Activated naive CD4-positive, alpha-beta T cell treated with anti-CD3 and anti-CD28 coated beads, Interleukin-2, amount 50 U/mL, for 16 hours (primary cell): ENCODE measurements at places on chromosomes 2 and 18.
A peak's percentile ranks its signal among the peaks of the same experiment; 100 is the strongest.

GRCh38 chr2:177783835-177784744 is 288.5 kb downstream of the PDE11A start:
- no peak for DNase-seq

DNA sequence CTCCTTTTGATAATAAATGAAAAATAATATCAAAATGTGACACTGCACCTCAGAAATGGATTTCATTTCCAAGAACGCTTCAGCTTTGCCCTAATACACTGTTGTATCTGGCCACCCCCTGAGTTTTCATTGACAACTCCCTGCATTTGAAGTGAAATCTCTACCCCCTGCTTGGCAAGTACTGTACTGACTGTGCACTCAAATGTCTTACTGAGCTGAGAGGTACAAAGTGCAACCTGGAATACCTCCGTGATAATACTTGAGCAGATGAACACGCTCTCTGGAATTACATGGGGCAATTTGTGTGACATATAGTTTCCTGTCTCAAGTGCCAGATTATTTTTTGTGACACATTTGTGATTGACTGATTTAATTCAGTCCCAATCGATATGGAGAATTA is 231.1 kb downstream of the LRP1B start:
- DNase-seq = no peak

- no peak for DNase-seq
Measured at GRCh38 chr18:28013066-28013465, 163.9 kb downstream of the CDH2 start.

- DNase-seq = no peak
Measured at GRCh38 chr2:9910699-9911098, 40.8 kb upstream of the GRHL1 start.

- no peak for DNase-seq
Measured at GRCh38 chr2:189327879-189328847, 113.1 kb upstream of the WDR75 start.

GRCh38 chr2:233267516-233268245 is 16.2 kb downstream of the ATG16L1 start:
- DNase-seq = peak; percentile 52

DNA sequence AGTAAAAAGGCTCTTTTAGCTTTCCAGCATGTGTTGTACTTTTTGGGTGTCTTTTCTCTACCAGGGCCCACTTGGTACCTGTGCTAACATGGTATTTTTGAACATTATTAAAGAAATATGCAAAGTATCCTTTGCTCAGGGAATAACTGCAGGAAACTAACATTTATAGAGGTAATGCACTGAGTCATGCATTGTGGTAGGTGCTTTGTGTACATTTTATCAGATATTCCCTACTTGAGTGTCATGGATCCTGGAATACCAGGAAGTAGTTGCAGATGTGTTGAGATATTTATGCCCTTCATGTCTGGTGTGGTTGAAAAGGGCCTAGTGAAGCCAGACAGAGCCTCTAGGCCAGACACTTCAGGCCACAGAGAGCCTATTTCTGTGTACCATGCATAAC is 215.5 kb upstream of the CYRIA start:
- DNase-seq = no peak

DNA sequence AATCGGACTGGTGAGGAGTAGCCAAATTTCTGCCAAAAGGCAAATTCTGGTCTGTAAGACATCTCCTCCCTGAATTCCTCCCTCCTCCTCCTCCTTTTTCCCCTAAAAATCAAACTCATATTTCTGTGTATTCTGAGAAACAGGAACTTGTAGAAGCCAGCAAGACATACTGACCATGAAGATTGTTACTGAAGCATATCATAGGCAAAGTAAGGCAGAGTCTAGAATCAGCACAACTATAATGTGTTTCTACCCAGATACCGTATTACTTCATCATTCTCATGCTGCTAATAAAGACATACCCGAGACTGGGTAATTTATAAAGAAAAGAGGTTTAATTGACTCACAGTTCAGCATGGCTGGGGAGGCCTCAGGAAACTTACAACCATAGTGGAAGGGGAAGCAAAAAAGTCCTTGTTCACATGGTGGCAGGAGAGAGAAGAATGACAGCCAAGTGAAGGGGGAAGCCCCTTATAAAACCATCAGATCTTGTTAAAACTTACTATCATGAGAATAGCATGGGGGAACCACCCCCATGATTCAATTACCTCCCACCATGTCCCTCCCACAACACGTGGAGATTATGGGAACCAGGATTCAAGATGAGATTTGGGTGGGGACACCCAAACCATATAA is 24.9 kb upstream of the EPC2 start:
- no peak for DNase-seq

DNA sequence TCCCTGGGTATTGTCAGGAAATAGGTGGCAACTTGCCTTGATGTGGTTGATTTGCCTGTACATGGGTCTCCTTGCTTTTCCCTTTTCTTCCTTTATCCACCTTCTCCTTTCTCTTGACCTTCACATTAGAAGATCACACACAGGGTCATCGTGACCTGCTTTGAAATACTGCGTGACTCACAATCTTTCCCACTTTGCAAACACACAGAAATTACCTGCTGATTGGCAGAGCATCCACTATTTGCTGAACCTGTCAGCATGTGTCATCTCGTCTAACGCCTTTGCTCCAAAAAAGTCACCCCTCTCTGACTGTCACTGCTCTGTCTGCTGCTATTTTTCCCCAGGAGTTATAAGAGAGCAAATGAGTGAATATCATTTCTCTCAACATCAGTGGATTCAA is 60.8 kb downstream of the MYO3B start:
- no peak for DNase-seq

DNA sequence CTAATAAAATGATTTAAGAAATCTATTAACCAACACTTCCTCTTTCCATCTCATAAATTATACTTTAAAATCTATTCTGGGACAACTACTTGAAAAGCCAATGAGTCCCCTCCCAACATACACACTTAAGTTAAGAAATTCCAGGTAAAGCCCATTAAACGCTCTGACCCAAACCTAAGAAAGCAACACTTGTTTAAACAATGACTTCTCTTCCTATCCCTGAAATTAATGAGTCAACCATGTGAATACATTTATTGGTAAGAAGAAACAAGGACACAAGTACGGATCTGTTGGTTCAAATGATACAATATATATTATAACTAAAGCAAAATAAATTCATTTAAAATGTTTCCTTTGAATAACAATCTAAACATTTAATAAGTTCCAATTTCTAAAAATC is 279.4 kb downstream of the ERBB4 start:
- no peak for DNase-seq

- DNase-seq = no peak
Measured at GRCh38 chr2:39618236-39618635, 47.5 kb upstream of the TMEM178A start.

DNA sequence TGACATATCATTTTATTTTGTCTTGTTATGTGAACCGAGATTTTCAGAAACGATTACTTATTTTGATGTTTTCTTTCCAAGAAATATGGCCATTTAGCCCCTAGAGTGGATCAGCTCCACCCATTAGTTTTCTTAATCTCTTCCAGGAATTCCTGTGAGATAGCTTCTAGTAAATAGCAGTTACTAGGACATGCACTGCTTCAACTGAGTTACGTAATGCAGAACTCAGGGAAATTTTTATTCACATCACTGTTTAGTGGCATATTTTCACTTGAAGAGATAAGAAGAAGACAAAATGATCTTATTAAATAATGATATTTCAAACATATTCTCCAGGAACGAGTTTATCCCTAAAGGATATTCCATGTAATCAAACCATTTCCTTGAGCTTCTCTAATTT is 573.5 kb upstream of the CNTNAP5 start:
- DNase-seq = no peak

DNA sequence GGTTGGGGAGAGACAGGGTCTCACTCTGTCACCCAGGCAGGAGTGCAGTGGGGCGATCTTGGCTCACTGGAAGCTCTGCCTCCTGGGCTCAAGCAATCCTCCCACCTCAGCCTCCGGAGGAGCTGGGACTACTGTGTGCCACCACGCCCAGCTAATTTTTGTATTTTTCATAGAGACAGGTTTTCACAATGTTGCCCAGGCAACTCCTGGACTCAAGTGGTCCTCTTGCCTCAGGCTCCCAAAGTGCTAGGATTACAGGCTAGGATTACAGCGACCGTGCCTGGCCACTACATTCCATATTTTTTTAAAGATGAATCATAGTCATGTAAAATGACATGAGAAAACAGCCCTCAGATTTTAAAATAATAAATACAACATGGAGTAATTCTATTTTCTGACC is 32.3 kb downstream of the CWC22 start:
- no peak for DNase-seq

DNA sequence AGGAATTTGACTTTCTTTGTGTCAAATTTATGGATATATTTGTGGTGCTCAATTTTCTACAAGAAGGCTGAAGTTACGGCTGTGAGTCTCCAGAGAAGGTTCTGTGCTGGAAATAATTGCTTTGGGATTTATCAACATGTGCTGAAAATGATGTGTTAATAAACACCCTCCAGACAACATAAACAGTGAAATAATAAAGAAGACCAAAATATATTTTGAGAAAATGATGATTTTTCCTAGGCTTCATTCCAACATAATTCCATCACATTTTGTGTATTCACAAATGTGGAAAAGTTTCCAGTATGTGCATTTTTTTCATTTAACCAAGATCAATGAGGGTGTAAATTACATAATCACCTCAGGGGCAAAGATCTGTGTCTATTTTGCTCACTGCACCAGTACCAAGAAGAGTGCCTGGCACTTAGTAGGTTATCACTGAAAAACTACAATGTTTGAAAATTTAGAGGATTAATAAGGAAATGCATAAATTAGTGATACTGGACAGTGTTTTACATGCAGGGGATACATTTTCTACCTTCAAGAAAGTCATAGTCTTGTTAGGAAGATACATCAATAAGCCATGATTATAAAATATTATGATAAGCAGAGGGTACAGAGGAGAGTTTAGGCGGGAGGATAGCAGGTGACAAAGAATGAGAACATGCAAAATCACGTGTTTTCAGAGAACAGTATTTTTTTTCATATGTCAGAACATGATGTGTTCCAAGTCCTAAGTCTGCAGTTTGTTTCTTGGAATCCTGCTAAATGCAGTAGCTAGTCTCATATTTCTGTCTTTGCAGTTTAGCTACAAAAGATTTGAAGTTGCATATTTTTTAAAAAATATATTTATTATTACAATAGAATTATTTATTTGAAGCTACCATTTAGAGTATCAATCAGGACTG is 127.6 kb upstream of the DLGAP1 start:
- DNase-seq = no peak

DNA sequence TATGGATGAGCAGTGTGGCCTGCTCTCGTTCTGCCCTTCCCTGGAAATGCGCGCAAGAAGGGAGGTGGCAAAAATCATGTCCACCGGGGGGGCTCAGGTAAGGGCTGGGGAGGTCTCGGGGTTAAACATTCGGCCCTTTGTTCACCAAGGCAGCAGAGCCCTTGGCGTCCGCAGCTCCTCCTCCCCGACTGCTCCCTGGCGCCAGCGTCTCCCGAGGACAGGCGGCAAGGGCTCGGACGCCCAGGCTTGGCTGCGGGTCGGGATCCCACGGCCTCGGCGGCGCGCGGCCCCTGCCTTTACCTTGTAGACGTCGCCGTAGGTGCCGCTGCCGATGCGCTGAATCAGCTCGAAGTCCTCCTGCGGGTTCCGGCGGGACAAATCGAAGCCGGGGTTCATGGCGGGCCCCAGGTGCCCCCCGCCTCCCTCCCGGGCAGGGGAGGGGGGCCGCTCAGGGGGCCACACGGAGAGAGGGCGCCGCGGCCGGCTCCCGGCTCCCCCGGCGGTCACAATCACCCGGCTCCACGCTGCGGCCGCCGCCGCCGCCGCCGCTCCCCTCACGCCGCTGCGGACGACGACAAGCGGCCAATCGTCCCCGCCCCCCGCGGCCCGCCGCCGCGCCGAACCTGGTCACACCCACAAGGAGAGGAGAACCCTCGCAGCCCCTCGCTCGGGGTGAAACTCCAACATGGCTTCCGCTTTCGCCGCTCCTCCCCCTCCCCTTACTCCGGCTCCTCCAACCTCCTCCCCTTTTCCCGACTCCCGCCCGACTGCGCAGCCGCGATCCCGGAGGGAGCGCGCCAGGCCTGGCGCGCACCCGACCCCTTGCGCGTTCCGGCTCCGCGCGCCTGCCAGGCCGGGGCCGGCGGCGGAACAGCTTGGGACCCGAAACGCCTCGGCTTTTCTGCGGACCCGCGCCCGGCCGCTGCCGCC is at the start of gene MAP4K3:
TSS of gene MAP4K3 (minus strand) at position 694 of the 930 bp plus-strand sequence. CDS start at position 396, 298 bp downstream.
- peak; percentile 72 for DNase-seq

GRCh38 chr18:43192408-43192807 is 76.9 kb upstream of the RIT2 start:
- no peak for DNase-seq

DNA sequence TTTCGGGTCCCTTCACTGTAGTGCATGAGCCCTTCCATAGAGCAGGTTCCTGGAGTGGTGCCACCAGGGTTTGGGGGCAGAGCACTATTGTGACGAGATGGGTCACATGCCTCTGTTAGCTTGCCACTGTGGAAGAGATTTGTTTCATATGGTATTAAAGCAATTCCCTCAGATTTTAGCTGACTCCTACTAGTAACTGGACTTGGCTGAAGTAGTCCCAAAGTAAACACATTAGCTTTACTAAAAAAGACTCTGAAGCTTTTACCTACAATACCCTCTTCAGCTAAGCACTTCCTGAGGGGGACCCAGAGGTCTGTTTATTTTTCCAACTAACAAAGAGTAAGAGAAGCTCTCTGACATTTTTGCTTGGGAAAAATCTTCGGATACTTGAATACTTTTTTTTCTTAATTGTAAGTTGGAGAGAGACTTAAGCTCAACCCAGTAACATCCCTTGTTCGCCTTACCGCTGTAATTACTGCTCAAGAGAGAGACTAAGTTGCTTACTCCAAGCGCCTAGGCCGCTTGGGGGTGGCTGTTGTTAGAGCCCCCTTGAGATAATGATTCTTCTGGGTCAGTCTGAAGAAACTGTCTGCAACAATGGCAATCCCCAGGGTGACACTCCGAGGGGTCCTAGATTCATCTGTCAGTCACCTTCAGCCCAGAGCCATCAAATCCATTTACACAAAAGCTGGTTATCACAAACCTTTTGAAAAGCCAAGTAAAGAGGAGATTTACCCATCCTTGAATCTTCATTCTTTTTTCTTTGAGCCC is 177.4 kb downstream of the FIGN start:
- no peak for DNase-seq

DNA sequence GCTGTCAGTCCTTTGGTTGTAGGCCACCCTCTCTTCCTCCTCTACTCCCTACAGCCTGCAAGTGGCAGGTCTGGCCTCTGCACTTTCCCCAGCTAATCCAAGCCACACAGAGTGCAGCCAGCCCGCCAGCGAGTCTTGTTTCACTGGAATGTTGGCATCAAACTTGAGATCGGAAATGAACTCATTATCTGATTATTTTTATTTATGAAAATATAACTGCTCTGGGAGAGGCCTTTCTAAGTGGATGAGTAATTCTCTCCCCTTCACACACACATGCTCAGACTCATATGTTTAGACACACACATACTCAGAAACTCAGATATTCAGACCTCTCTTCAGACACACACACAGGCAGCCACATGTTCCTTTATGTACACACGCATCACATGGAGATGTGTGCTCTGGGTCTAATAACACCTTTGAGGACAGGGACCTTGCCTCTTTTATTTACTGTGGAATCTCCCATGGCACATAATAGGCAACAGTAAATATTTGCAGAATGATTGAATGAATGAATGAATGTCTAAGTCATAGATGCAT is 151.3 kb downstream of the ZFP36L2 start:
- no peak for DNase-seq

GRCh38 chr2:67455219-67456142 is 58.3 kb downstream of the ETAA1 start:
- no peak for DNase-seq
